Coronary artery (tissue), 2 donors: ENCODE measurements at places on chromosomes 7 and 10.

DNA sequence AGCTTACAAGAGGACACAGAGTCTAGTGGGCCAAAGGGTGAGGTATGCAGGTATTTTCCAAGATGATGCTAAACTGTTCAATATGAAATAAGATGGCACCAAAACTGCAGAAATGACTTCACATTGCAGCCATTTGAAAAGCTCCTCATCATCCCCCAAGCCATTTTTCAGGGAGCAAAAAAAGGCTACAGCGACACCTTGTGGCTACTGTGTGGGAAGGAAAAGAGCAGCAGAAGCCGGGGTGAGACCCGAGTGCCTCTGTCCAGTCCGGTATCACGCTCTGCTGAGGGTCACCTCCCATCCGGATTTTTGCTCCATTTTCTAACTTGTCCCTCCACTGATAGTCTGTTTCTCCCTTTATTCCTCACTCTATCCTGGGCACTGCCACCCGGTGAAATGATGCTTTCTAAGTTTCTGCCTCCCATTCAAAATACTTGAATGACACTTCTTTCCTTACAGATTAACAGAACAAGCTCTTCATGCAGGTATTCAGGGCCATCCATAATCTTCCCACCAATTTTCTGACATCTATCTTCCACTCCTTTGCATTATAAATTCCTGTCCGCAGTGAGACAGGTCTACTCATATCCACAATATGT lies 220.2 kb downstream of the DGKI start:
- no peak for DNase-seq

GRCh38 chr10:4588824-4589223 lies 237.2 kb upstream of the AKR1E2 start:
- no peak for DNase-seq

- DNase-seq, result no peak
These were observed 16.0 kb downstream of the MYOZ1 start for GRCh38 chr10:73625004-73625883.

GRCh38 chr10:17872191-17873091 lies 63.3 kb downstream of the MRC1 start:
- DNase-seq, result no peak

- DNase-seq, result peak; percentile 41
These were observed 3.0 kb upstream of the UNC5B start for GRCh38 chr10:71209352-71209715.

GRCh38 chr10:97207756-97208346 lies 22.1 kb upstream of the SLIT1 start:
- no peak for DNase-seq

DNA sequence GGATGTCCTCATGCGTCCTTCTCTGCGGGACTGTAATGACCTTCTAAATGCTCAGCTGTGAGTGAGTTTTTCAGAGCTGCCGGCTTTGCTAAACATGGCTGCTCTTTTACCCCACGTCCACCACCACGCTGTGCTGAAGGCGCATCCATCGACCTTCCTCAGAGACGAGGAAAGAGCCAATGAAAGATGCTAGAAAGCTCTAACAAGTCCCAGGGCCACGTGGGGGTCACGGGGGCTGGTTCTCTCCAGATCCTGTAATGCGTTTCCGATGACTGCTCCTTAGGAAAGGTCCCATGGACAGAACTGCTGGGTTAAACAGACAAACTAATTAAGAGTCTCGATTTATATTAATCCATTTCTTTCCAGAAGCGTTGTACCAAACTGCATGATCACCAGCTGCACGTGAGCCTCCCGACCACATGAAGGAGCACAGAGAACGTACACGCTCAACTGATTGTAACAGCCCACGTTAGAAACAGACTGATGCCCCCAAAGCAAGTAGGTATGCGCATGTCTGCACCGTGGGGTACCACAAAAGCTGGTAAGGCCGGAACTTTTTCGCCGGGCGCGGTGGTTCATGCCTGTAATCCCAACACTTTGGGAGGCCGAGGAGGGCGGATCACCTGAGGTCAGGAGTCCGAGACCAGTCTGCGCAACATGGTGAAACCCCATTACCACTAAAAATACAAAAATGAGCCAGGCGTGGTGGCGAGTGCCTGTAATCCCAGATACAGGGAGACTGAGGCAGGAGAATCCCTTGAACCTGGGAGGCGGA lies 109.6 kb downstream of the TCERG1L start:
- peak; percentile 68 for DNase-seq

DNA sequence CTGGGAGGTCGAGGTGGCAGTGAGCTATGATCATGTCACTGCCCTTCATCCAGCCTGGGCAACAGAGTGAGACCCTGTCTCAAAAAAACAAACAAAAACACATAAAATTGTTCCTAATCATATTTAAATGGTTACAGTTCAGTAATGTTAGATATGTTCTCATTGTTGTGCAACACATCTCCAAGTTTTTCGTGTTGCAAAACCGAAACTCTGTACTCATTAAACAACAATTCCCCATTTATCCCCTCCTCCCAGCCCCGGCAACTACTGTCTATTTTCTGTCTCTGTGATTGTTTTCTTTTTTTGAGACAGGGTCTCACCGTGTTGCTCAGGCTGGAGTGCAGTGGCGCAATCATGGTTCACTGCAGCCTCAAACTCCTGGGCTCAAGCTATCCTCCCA lies 16.1 kb upstream of the PRXL2A start:
- DNase-seq, result no peak
